ENCODE measurements at places on chromosomes 4 and X.
A peak's percentile ranks its signal among the peaks of the same experiment; 100 is the strongest.

GRCh38 chrX:120305531-120306141 is 5.6 kb downstream of the TMEM255A start:
- H3K36me3 ChIP-seq, result no peaks in the 10 kb centered on the region
- peak; percentile 19 for DNase-seq
- H3K4me3 ChIP-seq, result peak overlapping the region; percentile 28

GRCh38 chrX:74431797-74432196 is 10.5 kb downstream of the SLC16A2 start:
- H3K4me1 ChIP-seq, result no peaks in the 10 kb centered on the region
- H3K36me3 ChIP-seq, result no peaks in the 10 kb centered on the region
- DNase-seq, result peak; percentile 25

- no peak overlapping the region for H3K27ac ChIP-seq
- H3K27me3 ChIP-seq, result no peaks in the 10 kb centered on the region
- DNase-seq, result no peak
- no peaks in the 10 kb centered on the region for H3K36me3 ChIP-seq
- H3K4me3 ChIP-seq, result no peak overlapping the region
These were observed 5.8 kb downstream of the CCKAR start for GRCh38 chr4:26484516-26484915.

DNA sequence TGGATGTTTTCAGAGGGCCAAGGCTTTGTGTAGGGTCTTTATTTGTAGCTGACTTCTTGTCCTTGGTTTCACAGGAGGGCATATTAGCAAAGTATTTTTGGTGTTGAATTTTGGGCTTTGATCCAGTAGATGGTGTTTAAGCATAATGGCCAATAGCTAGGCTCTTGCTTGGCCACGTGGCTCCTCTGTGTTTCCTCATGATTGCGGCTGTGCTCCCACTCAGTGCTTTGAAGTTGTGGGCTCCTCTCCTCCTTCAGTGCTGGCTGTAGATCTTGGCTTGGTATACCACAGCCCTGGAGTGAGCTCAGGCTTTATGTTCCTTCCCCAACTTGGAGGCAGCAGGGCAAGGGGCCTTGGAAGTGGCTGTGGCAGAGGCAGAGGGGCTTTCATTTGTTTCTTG is 107.2 kb upstream of the CENPE start:
- H3K27ac ChIP-seq, result no peak overlapping the region
- no peak overlapping the region for H3K4me3 ChIP-seq
- peaks cover 26% of the 10 kb centered on the region for H3K4me1 ChIP-seq

- no peaks in the 10 kb centered on the region for H3K4me1 ChIP-seq
- H3K4me3 ChIP-seq, result no peak overlapping the region
- no peak overlapping the region for H3K27ac ChIP-seq
- no peaks in the 10 kb centered on the region for H3K36me3 ChIP-seq
- DNase-seq, result no peak
These were observed 1507.1 kb upstream of the PCDH7 start for GRCh38 chr4:29213020-29213419.

- H3K27ac ChIP-seq, result no peak overlapping the region
- no peak overlapping the region for H3K4me3 ChIP-seq
- no peak for DNase-seq
- peaks cover 32% of the 10 kb centered on the region for H3K4me1 ChIP-seq
- no peaks in the 10 kb centered on the region for H3K36me3 ChIP-seq
These were observed 187.5 kb upstream of the ANKRD50 start for GRCh38 chr4:124899997-124900396.

DNA sequence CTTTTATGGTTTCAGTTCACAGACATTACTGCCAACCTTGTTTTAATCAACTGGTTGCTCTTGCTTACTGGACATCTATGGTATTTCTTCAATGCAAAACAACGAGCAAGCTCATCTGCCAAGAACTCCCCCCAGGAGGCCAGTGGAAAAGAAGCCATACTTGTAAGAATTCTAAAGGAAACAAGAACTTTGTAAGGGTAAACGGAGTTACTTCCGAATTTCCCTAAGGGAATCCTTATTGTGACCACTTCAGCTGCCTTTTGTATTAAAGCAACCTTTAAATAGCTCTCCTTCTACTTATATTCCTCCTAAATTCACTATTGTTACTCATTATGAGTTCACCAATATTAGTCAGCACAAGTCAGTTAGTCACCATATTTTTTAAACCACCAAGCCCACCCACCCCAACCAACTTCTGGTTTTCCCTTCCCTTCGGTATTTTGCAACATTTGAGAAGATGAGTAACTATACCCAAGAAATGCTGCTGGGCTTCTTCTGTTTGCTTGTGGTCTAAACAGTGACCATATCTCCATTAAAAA is 602.8 kb upstream of the DIPK2B start:
- 0 out of 2 replicates have a peak overlapping the region, but pooled peaks have one; percentile 26 for H3K4me3 ChIP-seq
- no peak for DNase-seq
- no peaks in the 10 kb centered on the region for H3K36me3 ChIP-seq
- H3K27ac ChIP-seq, result peak overlapping the region; percentile 65
- H3K4me1 ChIP-seq, result peaks cover 64% of the 10 kb centered on the region

- no peak for DNase-seq
- H3K27ac ChIP-seq, result no peak overlapping the region
- peaks cover 5% of the 10 kb centered on the region for H3K4me1 ChIP-seq
- no peaks in the 10 kb centered on the region for H3K27me3 ChIP-seq
- no peaks in the 10 kb centered on the region for H3K36me3 ChIP-seq
These were observed 7.1 kb downstream of the ARHGEF6 start for GRCh38 chrX:136773648-136774047.

- no peak overlapping the region for H3K4me3 ChIP-seq
- H3K4me1 ChIP-seq, result no peaks in the 10 kb centered on the region
- no peak for DNase-seq
- H3K36me3 ChIP-seq, result no peaks in the 10 kb centered on the region
- H3K27ac ChIP-seq, result no peak overlapping the region
These were observed 62.4 kb downstream of the LIMCH1 start for GRCh38 chr4:41600243-41600912.

- H3K27me3 ChIP-seq, result no peaks in the 10 kb centered on the region
- H3K4me1 ChIP-seq, result peaks cover 7% of the 10 kb centered on the region
- H3K4me3 ChIP-seq, result no peak overlapping the region
- H3K27ac ChIP-seq, result no peak overlapping the region
- DNase-seq, result no peak
These were observed 16.1 kb upstream of the SAT1 start for GRCh38 chrX:23766650-23767551.

DNA sequence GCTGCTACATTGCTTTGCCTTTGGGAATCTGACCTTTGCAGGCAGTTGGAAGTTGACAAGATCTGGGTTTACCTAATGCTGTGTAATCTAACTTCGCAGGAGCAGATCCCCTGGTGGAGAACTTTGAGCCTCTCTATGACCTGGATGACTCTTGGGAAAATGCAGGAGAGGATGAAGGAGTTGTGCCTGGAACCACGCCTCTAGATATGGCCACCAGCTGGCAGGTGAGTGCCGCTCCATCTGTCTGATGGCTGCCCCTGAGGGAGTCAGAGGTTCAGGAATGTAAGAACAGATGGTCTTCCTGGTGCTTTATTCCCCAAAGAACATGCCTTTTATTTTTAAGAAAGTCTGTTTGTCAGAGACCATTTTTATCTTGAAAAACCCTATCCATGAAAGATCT is 109.3 kb downstream of the NFKB1 start:
- DNase-seq, result peak; percentile 15
- no peak overlapping the region for H3K4me3 ChIP-seq
- H3K36me3 ChIP-seq, result no peaks in the 10 kb centered on the region
- H3K27ac ChIP-seq, result no peak overlapping the region

DNA sequence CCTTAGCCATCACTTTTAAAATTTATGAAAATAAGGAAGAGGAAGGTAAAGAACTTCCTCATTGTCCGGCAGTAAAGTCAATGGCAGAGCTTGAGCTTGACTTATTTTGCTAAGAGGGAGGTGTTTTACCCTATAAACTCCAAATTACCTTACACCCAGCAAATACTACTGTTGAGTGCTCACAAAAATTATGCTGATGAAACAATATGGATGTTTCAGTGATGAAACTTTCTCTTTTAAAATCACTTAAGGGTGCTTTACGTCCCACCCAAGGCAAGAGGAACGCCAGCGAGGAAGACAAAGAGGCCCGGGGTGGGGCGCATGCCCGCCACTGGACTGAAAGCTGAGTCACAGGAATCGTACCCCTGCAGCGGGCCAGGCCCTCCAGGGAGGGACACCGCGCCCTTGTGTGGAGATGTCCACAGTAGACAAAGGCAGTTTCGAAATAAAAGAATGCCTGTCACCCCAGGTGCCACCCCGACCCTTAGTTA is 560 bp upstream of the TMSB4X start:
- H3K36me3 ChIP-seq, result no peaks in the 10 kb centered on the region
- H3K27ac ChIP-seq, result peak overlapping the region; percentile 81
- no peaks in the 10 kb centered on the region for H3K27me3 ChIP-seq
- peak; percentile 37 for DNase-seq
- peak overlapping the region; percentile 94 for H3K4me3 ChIP-seq
- H3K4me1 ChIP-seq, result no peaks in the 10 kb centered on the region

- H3K36me3 ChIP-seq, result no peaks in the 10 kb centered on the region
- no peaks in the 10 kb centered on the region for H3K27me3 ChIP-seq
- H3K4me1 ChIP-seq, result no peaks in the 10 kb centered on the region
- no peak overlapping the region for H3K27ac ChIP-seq
These were observed 261.6 kb downstream of the SPATA18 start for GRCh38 chr4:52312722-52313121.

GRCh38 chr4:111678479-111678878 is 466.8 kb upstream of the FAM241A start:
- H3K4me3 ChIP-seq, result no peak overlapping the region
- no peaks in the 10 kb centered on the region for H3K36me3 ChIP-seq
- H3K27me3 ChIP-seq, result no peaks in the 10 kb centered on the region
- H3K27ac ChIP-seq, result no peak overlapping the region
- DNase-seq, result no peak
- peaks cover 6% of the 10 kb centered on the region for H3K4me1 ChIP-seq

DNA sequence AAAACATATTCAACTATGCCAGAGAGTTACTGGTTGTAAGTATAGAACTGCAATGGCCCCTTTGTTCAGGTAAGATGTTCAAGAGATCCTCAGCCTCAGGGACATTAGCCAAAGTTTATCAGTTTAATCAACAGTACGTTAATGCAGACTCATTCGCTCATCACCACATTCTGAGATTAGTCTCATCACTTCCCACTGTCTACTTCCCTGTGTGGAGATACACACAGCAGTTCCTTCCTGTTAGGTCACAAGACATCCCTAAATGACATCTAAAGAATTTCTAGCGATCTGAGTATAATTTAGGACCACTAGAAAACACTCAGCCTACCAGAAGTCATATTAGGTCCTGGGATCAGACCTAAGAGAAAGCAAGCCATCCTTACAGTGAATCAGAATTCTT is 10.4 kb downstream of the SLC10A7 start:
- no peaks in the 10 kb centered on the region for H3K4me1 ChIP-seq
- H3K4me3 ChIP-seq, result no peak overlapping the region
- no peak overlapping the region for H3K27ac ChIP-seq
- DNase-seq, result no peak
- H3K36me3 ChIP-seq, result no peaks in the 10 kb centered on the region

- no peaks in the 10 kb centered on the region for H3K27me3 ChIP-seq
- no peak overlapping the region for H3K27ac ChIP-seq
- peaks cover 1% of the 10 kb centered on the region for H3K4me1 ChIP-seq
- no peaks in the 10 kb centered on the region for H3K36me3 ChIP-seq
- no peak for DNase-seq
These were observed 4.0 kb upstream of the DHRSX start for GRCh38 chrX:2504706-2505332.

DNA sequence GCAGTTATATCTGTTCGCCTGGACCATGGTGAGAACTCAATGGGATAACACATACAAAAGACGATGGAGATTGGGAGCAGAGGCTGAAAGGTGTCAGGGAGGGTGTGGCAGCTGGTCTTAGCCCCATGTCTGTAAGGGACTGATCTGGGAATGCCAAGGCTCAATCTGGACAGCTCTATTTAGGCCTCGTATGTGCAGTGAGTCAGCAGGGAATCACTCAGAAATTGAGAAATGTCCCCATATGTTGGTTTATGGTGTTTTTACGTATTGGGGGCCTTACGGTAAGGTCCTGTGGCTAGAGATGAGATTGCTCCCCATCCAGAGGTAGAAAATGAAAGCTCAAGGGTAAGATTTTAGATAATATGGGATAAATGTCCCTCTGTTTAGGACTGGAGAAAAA is 71.4 kb upstream of the TTC29 start:
- no peaks in the 10 kb centered on the region for H3K36me3 ChIP-seq
- peaks cover 17% of the 10 kb centered on the region for H3K4me1 ChIP-seq
- H3K27ac ChIP-seq, result no peak overlapping the region
- DNase-seq, result no peak
- H3K27me3 ChIP-seq, result no peaks in the 10 kb centered on the region

- peak; percentile 66 for DNase-seq
- H3K27ac ChIP-seq, result no peak overlapping the region
- no peaks in the 10 kb centered on the region for H3K36me3 ChIP-seq
- no peaks in the 10 kb centered on the region for H3K27me3 ChIP-seq
These were observed 71.5 kb downstream of the SLC16A2 start for GRCh38 chrX:74492720-74493201.

GRCh38 chrX:148567229-148567628 is 66.8 kb downstream of the AFF2 start:
- no peak overlapping the region for H3K27ac ChIP-seq
- H3K4me1 ChIP-seq, result peaks cover 4% of the 10 kb centered on the region
- H3K27me3 ChIP-seq, result no peaks in the 10 kb centered on the region

DNA sequence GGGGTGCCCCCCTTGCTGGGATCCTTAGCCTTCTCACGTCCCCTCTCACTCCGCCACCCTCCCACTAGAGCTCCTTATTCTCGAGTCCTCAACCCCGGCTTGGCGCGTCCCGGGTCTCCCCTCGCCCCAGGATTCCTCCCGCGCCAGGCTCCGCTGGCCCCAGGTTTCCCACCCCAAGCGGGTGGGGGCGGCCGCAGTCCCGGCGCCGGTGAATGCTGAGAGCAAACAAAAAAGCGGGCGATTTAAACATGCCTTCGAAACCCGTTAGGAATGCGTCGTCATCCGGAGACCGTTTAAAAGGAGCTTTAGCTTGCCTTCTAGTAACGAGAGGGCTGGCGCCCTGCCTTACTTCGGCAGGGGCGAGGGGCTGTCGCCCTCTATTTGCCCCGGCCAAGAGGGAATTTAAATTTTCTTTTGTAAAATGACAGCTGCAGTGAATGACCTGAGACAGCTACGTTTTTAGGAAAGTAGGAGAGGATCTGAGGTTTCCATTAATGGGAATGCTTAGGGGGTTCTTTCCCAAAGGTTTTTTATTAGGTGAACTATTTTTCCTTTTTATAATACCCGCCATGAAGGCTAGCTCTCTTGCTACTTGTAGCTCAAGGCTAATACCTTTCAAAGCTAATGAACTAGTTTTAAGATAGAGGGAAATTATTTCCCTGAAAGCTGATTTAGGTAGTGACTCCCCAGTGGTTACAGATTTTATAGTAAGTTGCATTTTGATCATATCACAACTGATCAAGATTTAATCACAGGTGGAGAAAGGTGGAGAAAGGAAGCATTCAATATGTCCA is 3.1 kb downstream of the JADE1 start:
- H3K4me3 ChIP-seq, result peak overlapping the region; percentile 66
- peaks cover 54% of the 10 kb centered on the region for H3K4me1 ChIP-seq
- peaks cover 12% of the 10 kb centered on the region for H3K36me3 ChIP-seq
- no peaks in the 10 kb centered on the region for H3K27me3 ChIP-seq
- peak overlapping the region; percentile 88 for H3K27ac ChIP-seq
- DNase-seq, result peak; percentile 82
